ENCODE measurements at places on chromosomes 3 and 15.

DNA sequence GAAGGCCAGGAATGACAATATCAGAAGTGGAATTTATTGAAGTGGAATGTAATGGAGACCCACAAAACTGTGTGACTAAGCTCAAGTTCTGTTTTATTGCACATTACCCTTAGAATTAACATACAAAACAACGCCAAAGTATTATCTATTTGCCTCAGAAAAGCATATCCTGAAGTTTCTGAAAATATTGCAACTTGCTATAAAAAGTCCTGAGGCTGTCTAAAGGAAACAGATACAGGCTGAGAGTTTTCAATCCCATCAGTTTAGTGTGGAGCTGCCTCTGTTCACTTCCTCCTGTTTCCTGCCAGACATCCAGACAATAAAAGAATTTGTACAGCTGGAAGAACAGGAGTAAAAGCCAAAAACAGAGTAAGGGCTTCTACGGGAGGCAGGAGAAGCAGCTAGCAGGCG lies 108.8 kb downstream of the FBN1 start:
- DNase-seq = no peak

- DNase-seq = no peak
Observed at GRCh38 chr15:67083135-67083762, 17.8 kb downstream of the SMAD3 start.

- no peak for DNase-seq
Observed at GRCh38 chr3:157573780-157574378, 70.7 kb upstream of the VEPH1 start.

- no peak for DNase-seq
Observed at GRCh38 chr3:58963928-58964503, 85.8 kb downstream of the CFAP20DC start.

- no peak for DNase-seq
Observed at GRCh38 chr15:25832158-25832557, 31.0 kb downstream of the ATP10A start.

- no peak for DNase-seq
Observed at GRCh38 chr15:88612186-88612796, 8.8 kb upstream of the AEN start.

GRCh38 chr3:43326891-43327581 lies 40.7 kb downstream of the SNRK start:
- no peak for DNase-seq

DNA sequence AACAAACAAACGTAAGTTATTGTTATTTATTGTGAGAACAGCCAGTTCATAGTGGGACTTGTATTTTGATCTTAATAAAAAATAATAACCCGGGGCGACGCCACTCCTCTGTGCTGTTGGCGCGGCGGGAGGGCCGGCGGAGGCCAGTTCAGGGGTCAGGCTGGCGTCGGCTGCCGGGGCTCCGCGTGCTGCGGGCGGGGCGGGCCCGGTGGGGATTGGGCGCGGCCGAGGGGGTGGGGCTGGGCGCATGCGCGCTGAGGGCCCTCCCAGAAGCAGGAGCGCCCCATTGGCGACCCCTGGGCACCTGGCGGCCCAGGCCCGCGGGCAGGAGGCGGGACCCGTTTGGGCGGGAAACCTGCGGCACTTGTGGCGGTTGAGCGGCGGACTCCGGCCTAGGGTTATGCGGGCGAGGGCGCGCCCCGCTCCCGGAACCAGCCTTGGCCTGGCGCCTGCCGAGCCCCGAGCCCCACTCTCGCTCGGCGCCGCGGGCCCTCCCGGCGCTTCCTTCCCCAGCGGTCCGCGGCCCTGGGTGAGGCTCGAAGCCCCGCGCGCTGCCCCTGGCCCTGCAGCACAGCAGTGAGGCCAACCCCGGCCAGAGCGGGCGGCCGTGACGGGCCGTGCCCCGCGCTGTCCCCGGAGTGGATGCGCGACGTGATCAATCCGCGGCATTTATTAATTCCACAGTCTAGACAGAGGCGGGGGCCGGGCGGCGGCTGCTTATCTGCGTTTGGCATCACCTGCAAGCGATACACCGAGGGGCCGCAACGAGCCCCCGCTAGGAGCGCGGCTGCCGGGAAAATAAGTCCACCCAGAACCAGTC lies 6.0 kb downstream of the ISL2 start:
- DNase-seq = no peak

DNA sequence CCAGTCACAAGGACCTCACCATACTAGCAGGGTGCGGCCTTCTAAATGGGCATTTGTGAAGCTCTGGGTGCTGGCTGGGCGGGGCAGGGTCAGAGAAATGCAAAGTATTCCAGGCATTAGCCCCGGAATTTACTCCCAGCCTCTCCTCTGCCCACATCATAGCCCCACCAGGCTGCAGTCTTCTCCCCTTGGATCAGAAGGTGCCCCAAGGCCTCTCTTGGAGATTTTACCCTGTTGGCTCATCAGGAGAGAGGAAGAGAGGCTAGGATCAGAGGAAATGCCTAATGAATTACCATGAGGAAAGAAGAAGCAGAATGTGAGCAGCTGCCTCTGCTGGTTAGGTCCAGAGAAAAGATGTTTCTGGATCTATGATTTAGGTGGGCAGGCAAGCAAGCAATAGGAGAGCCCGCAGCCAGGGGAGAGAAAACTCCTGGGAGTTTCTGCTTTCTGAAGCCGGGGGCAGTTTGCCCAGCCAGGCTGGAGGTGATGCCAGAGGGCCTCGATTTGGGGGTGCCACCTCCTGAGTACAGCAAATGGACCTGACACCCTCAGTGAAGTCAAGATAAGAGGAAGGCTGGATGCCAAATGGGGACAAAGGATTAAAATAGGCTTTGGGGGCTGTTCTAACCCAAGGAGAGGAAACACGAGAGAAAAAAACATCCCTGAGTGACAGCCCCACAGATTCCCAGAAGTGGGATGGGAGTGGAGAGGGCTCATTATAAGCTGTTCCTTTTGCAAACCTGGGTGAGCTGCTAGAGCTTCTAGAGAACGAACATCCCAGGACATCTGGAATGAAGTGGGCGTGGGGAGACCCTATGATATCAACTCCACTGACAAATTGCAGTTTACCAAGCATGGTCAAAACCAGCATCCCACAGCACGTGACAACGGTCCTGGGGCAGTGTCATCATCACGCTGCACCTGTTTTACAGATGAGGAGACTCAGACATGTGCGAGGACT lies 65.4 kb downstream of the BDH1 start:
- no peak for DNase-seq

GRCh38 chr15:57823325-57823882 lies 116.9 kb downstream of the POLR2M start:
- DNase-seq = no peak

- no peak for DNase-seq
Observed at GRCh38 chr3:169118666-169119370, 544.7 kb downstream of the MECOM start.

DNA sequence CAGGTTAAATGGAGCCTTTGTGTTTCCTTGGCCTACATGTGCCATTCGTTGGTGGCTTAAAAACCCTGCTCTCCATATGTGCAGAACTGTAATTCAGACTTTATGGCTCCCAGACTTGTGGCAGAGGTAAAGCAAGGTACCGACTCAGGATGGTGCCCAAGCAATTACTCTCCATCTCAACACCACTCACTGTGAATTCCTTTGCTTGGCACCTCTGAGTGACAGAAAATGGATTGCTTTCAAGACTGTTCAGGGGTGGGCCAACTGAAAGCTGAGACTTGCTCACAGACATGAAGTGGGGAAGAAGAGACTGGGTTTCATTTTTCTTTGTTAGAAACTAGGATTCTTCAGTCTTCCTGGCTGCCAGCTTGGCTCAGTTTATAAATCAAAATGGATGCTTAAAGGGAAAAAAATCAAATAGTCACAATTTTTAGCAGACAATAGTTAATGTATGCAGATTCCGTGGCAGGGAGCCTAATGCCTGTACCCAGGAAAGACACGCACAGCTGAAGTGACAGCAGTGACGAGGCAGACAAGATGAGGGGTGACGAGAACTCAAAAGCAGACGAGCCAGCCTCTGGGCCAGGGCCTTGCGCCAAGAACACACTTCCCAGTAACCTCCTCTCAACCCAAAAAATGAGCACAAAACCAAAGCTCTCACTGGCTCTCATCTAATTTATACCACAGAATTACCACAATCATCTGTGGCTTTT lies 207.9 kb upstream of the SLC2A2 start:
- DNase-seq = no peak

- no peak for DNase-seq
Observed at GRCh38 chr3:150538324-150539208, 7.7 kb downstream of the SERP1 start.

- DNase-seq = no peak
Observed at GRCh38 chr3:113136071-113136470, 75.3 kb upstream of the BOC start.

GRCh38 chr3:120552184-120553172 lies 43.7 kb upstream of the NDUFB4 start:
- no peak for DNase-seq

DNA sequence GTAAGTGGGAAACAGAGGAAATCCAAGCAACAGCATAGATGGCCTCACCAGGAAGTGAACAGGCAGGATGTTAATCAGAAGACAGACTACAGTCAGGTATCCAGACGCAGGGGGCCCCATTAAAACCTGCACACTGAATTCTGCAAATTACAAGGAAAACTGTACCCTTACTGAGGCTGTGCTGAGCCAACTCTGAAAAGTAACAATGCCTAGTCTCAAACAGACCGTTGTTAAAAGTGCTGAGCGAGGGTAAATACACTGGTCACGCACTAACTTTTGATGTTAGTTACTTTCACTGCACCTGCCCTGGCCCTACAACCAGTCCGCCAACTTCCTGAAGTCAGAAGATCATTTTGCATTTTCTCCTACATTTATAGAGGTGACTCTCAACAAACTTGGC lies 1.0 kb downstream of the TAMM41 start:
- DNase-seq = no peak

DNA sequence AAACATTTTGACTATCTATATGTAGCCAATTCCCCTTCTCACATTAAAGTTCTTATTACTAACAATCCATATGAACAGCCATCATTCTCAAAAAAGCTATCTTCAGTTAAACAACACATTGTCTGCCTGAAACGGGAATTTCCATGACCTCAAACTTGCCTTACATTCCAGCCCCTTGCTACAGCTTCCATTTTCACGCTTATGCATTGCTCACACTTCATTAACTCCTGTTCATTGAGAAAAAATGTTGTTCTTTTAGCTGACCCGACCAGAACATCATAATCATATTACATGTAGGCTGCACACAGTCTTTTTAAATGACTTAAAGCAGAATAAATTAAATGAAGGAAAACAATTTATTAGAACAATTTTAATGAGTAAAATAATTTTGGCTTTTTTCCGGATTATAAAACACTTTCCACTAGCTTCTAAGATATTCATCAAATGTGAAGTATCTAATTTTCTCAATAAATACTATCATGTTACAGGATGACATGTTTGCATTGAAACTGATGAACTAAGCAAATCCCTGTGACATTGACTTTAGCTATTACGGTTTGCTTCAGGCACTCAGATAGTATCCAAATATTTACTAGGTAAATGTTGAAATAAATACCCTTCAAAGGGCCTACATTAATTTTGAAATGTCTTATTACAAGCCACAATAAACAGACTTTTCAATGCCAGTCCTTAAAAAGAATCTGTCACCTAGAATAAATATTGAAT lies 49.9 kb downstream of the P3H2 start:
- DNase-seq = no peak

- no peak for DNase-seq
Observed at GRCh38 chr3:154954757-154955156, 125.4 kb upstream of the MME start.

GRCh38 chr15:67178569-67179210 lies 75.8 kb downstream of the AAGAB start:
- no peak for DNase-seq

GRCh38 chr3:153469162-153469561 lies 307.1 kb downstream of the RAP2B start:
- no peak for DNase-seq

DNA sequence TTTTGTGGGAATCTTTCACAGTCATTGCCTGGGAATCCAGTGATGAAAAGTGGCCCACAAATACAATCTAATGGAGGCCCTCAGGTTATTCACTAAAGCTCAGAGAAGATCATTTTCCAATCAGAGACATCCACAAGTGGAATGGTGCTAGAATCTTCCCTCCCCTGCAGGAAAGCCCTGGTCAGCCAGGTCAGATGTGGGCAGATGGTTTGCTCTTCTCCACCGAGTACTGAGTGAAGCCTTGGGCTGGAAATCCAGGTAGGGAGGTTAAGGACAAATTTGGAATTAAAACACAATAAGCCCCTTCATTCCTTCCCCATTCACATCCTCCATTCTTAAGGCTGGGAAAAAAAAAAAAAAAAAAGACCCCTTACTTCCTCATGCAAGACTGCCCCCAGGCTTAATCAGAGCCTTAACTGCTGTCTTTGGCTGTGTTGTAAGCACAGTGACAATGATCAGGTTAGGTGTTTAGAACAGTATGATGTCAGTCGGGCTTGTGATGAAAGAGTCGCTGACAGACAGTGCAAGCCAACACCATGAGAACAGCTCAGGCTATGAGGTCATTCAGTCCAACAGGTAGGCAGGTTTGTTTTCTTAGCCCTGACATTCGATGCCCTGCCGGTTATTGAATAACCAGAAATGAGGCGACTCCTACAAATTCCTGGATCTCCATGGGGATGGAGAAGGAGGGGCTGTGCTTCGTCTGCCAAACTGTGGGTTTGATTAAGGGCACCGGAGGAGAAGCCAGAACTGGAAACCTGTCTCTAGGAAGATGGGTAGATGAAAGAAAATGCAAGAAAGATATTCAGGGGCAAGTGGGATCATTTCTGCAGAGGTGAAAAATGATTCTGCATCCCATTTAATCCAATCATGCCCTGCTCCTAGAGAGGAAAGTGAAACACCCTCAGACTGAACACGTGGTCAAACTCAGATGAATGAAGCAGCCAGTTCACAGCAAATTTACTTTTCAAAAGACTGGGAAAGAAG lies 23.5 kb upstream of the HES1 start:
- no peak for DNase-seq

DNA sequence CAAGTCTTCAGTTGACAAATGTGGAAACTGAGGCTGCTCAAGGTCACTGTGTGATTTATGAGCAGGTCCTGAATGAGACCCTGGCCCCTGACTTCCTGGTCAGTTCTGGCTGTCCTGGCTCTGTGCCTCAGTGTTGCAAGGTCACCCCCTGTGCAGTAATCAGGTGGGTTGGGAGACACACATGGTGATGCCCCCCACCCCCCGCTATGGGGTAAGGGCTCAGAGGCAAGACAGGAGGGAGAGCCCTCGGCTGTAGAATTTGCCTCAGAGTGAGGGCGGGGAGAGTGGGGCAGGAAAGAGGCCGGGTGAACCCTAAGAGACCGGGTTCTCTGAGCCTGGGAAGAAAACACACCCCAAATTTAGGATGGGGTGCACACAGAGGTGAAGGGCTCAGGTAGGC lies 98.5 kb downstream of the MEGF11 start:
- no peak for DNase-seq

DNA sequence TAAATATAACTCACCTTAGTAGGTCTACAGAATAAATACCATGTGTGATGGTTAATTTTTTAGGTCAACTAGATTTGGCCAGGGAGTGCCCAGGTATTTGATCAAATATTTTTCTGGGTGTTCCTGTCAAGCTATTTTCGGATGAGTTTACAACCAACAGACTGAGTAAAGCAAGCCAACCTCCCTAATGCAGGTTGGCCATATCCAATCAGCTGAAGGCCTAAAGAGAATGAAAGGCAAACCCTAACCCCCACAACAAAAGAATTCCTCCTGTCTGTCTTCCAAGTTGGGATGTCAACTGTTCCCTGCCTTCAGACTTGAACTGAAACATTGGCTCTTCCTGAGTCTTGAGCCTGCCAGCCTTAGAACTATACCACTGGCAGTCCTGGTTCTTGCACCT lies 28.6 kb downstream of the TASOR start:
- DNase-seq = no peak
